Bronchial epithelial cell (primary cell): ENCODE measurements at places on chromosomes 6 and 20. TPM values are rescaled to one million over a fixed set of nuclear protein-coding genes. Genes with fewer than 3 reads are reported as not detected.

Gene ACSS2
- 29.7 and 45.1 TPM in 2 replicates for total RNA-seq

Gene GSTA1
- total RNA-seq = 0.26 TPM in 1 of 2 replicates, not detected in the other

Gene VGLL2
- not detected in 2 replicates for total RNA-seq

Gene RSPH4A
- 0.13 and 0.26 TPM in 2 replicates for total RNA-seq

Gene OR2J3
- not detected in 2 replicates for total RNA-seq

Gene CBFA2T2
- total RNA-seq = 4.0 and 5.3 TPM in 2 replicates

Gene TP53TG5
- 0.13 TPM in 1 of 2 replicates, not detected in the other for total RNA-seq

Gene TFAP2C
- total RNA-seq = 2.9 and 5.1 TPM in 2 replicates

Gene E2F1
- total RNA-seq = 0.26 and 0.64 TPM in 2 replicates

Gene FOXP4
- 2.1 and 2.3 TPM in 2 replicates for total RNA-seq

Gene PLAGL1
- total RNA-seq = 2.4 and 4.4 TPM in 2 replicates

Gene DNAAF9
- total RNA-seq = 5.5 and 6.7 TPM in 2 replicates

Gene HDGFL1
- total RNA-seq = not detected in 2 replicates

Gene SPTLC3
- 2.4 and 4.6 TPM in 2 replicates for total RNA-seq

Gene PKIB
- 2.8 and 3.9 TPM in 2 replicates for total RNA-seq

Gene KHDC3L
- not detected in 2 replicates for total RNA-seq

Gene SLC17A2
- total RNA-seq = not detected in 2 replicates

Gene HNF4A
- total RNA-seq = not detected in 2 replicates

Gene PEX6
- total RNA-seq = 25.0 and 32.1 TPM in 2 replicates

Gene TBX18
- total RNA-seq = 0.26 and 1.3 TPM in 2 replicates

Gene ME1
- 18.2 and 37.6 TPM in 2 replicates for total RNA-seq

Gene RIPPLY2
- not detected in 2 replicates for total RNA-seq

Gene KCNS1
- 0.53 and 0.90 TPM in 2 replicates for total RNA-seq

Gene PGC
- total RNA-seq = not detected in 2 replicates

Gene CRISP2
- not detected in 2 replicates for total RNA-seq

Gene RNASET2
- 13.2 and 15.0 TPM in 2 replicates for total RNA-seq

Gene PROKR2
- not detected in 2 replicates for total RNA-seq

Gene MED20
- total RNA-seq = 37.6 and 40.0 TPM in 2 replicates

Gene KCNK16
- not detected in 2 replicates for total RNA-seq

Gene IL17F
- total RNA-seq = not detected in 2 replicates

Gene CLPSL2
- total RNA-seq = not detected in 2 replicates

Gene C20orf144
- total RNA-seq = 0.13 TPM in 1 of 2 replicates, not detected in the other

Gene DDR1
- total RNA-seq = 149 and 194 TPM in 2 replicates

Gene APCDD1L
- total RNA-seq = under 0.01 TPM in 1 of 2 replicates, not detected in the other

Gene EBF4
- 0.64 and 1.3 TPM in 2 replicates for total RNA-seq

Gene RBPJL
- not detected in 2 replicates for total RNA-seq

Gene HLA-DRB5
- total RNA-seq = not detected in 2 replicates

Gene SDCBP2
- total RNA-seq = 96.4 and 176 TPM in 2 replicates

Gene MOXD1
- 0.13 and 1.6 TPM in 2 replicates for total RNA-seq

Gene HDDC2
- 86.1 and 96.4 TPM in 2 replicates for total RNA-seq

Gene CD83
- total RNA-seq = 0.53 and 1.0 TPM in 2 replicates

Gene BTN1A1
- not detected in 2 replicates for total RNA-seq

Gene TREML4
- not detected in 2 replicates for total RNA-seq

Gene CST2
- not detected in 2 replicates for total RNA-seq

Gene PACRG
- total RNA-seq = under 0.01 and 0.51 TPM in 2 replicates

Gene MICB
- total RNA-seq = 2.9 and 3.7 TPM in 2 replicates

Gene CGA
- not detected in 2 replicates for total RNA-seq

Gene MYBL2
- under 0.01 and 1.0 TPM in 2 replicates for total RNA-seq

Gene ZNF165
- 2.6 and 4.7 TPM in 2 replicates for total RNA-seq

Gene COL12A1
- total RNA-seq = 6.4 and 11.3 TPM in 2 replicates

Gene TSBP1
- total RNA-seq = not detected in 2 replicates
